ENCODE measurements at places on chromosomes 7 and 10. TPM values are rescaled to one million over a fixed set of nuclear protein-coding genes. Genes with fewer than 3 reads are reported as not detected.

STK17A gene
- total RNA-seq: 30.2 TPM

ZNF365 gene
- total RNA-seq: 5.5 TPM

HOXA4 gene
- total RNA-seq: not detected

CHST12 gene
- total RNA-seq: 5.4 TPM

FAM25A gene
- not detected for total RNA-seq

ANKRD30A gene
- not detected for total RNA-seq

OR2A1 gene
- total RNA-seq: not detected
